Right atrium auricular region (tissue), 2 donors: ENCODE measurements at places on chromosomes 4 and X.

GRCh38 chr4:169094656-169095231 lies 84.7 kb upstream of the CBR4 start:
- DNase-seq = no peak

- DNase-seq = no peak
Measured at GRCh38 chr4:38503689-38504395, 160.2 kb upstream of the KLF3 start.

GRCh38 chr4:579543-580175 lies 3.6 kb upstream of the TMEM271 start:
- DNase-seq = no peak

- no peak for DNase-seq
Measured at GRCh38 chr4:186249785-186250754, 15.9 kb upstream of the F11 start.

GRCh38 chrX:129790146-129790545 lies 10.4 kb downstream of the SASH3 start:
- no peak for DNase-seq

GRCh38 chr4:123288309-123289025 lies 108.1 kb upstream of the SPRY1 start:
- DNase-seq = no peak

- DNase-seq = no peak
Measured at GRCh38 chrX:116239944-116240840, 69.6 kb downstream of the AGTR2 start.

DNA sequence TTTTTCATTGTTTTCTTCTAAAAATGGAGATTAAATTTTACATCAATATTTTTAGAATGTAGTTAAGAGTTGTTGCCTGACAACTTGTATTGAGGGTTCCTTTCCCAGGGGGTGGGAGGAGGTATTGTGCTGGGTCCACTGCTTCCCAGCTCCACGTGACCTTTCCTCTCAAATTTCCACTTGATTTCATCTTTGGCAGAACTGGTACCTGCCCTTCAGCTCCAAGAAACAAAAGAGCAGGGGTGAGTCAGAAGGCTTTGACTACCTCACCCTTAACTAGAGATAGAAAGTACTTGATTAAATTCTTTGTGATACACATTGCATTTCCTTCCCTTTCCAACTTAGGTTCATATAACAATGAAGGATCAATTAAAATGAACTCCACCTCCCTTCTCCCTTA lies 19.7 kb downstream of the TRIM2 start:
- DNase-seq = no peak

- DNase-seq = no peak
Measured at GRCh38 chr4:121738780-121739535, 26.0 kb downstream of the SMIM43 start.

DNA sequence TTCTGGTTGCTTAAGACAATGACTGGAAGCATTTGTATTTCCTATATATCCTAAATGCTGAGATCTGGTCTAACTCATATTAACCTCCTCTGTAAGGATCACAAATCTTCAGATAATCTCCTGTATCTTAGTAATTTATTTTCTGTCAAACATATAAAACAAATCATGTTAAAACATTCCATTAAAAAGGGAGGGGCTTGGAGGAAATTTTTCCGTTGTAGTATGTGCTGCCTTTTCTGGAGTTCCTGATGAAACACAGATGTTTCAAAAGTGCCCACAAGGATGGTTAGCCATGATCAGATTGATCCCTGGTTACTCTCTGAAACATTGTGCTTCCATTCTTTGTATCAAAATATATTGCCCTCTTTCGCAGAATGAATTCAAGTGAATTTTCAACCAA lies 182.1 kb downstream of the TENM3 start:
- DNase-seq = no peak

GRCh38 chrX:19225909-19226308 lies 103.6 kb upstream of the ADGRG2 start:
- no peak for DNase-seq

DNA sequence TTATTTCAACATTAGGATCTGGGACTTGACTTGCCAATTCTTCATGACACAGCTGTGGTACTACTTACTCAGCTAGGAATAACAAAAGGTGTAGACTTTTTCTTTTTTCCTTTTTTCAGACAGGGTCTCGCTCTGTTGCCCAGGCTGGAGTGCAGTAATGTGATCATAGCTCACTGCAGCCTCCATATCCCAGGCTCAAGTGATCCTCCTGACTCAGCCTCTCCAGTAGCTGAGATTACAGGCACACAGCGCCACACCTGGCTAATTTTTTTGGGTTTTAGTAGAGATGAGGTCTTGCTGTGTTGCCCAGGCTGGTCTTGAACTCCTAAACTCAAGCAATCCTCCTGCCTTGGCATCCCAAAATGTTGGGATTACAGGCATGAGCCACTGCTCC lies 16.3 kb downstream of the NOA1 start:
- no peak for DNase-seq

- DNase-seq = no peak
Measured at GRCh38 chr4:150765216-150765615, 183.3 kb downstream of the MAB21L2 start.

- no peak for DNase-seq
Measured at GRCh38 chrX:23332888-23333821, 1.5 kb upstream of the PTCHD1 start.

DNA sequence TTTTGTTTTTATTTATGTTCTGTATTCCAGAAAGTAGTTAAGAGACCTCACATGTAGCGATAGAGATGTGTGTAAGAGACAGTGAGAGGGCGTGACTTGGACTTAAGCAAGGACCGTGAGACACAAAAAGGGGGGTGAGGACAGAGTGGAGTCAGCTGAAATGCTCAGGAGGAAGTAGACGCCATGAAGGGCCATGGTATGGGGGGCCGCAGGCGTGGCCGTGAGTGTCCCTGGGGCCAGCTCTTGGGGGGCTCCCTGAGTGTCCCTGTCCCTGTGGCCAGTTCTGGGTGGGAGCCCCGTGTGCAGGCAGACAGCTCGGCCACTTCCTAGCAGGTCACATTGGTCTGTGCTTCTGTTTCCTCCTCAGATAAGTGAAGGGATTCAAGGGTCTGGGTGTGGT lies 23.0 kb upstream of the MSANTD1 start:
- no peak for DNase-seq

GRCh38 chr4:85509882-85510631 lies 35.1 kb downstream of the ARHGAP24 start:
- no peak for DNase-seq

DNA sequence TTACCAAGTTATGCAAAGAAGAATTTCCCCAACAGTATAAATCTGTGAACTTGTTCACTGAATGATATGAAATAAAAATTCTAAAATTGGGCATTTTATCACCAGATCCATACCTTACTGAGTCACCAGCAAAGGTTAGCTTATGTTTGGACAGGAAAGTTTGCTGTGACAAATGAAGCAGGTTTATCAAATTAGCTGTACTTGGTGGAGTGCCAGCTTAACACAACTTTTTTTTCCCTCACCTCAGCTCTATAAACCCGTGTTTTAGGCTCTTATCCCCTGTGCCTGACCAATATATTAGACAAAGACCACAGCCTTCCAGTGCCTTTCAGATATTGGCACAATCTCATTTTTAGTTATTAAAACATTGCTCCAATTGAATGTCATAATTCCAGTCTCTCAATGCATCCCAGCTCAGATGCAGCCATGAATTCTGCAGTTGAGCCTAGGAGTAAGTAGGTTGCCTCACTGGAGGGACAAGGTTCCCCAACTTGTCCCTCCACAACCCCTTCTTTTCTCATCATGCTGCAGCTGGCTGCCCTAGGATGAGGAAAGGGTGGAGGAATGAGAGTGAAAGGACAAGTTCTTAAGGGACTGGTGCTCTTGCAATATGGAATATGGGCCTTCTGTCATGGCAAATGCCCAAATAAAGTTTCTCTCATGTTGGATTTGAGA lies 27.0 kb upstream of the PDGFC start:
- no peak for DNase-seq

- no peak for DNase-seq
Measured at GRCh38 chr4:11483046-11483445, 54.4 kb upstream of the HS3ST1 start.

GRCh38 chr4:17681281-17682221 lies 67.1 kb downstream of the MED28 start:
- no peak for DNase-seq

DNA sequence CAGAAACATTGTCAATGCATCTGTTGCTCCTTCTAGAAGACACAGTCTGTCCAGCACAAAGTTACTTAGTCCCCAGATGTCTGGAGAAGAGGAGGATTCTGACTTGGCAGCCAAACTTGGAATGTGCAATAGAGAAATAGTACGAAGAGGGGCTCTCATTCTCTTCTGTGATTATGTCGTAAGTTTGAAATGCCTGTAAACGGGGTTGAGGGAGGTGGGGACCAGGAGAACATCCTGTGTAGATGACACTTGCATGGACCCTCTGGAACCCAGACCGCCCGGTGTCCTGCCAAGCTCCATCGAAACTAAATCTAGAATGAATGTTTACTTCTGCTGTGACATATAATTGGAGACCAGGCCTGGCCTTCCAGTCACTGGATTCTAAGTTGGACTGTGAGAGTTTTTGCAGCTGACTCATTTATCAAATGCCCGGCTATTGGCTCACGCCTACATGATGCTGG lies 45.0 kb upstream of the MSANTD1 start:
- DNase-seq = no peak

DNA sequence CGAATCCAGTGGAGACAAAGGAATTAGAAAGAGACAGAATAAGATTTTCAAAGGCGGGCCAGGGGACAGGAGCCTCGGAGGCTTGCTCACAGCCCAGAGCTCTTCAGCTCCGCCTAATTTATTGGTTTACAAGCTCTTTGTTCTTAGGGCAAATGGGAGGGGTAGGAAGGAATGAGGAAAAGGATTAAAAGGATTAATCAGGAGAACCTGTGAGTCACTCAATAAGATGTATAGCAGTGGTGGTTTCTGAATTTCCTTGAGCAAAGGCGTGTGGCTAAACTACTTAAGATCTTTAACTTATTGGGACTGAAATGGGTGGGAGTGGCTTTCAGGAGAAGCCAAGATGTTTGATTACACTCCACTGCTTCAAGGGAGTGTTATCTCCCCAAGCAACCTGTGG lies 456.0 kb upstream of the SPANXN1 start:
- DNase-seq = no peak

- no peak for DNase-seq
Measured at GRCh38 chr4:117068120-117068519, 17.3 kb downstream of the TRAM1L1 start.

GRCh38 chr4:126906466-126906865 lies 726.3 kb upstream of the INTU start:
- DNase-seq = no peak

GRCh38 chr4:126221282-126221681 lies 906.5 kb downstream of the FAT4 start:
- DNase-seq = no peak

GRCh38 chr4:8258552-8259212 lies 10.9 kb upstream of the HTRA3 start:
- no peak for DNase-seq

GRCh38 chrX:72714478-72714916 lies 391 bp upstream of the PHKA1 start:
- peak; percentile 68 for DNase-seq

DNA sequence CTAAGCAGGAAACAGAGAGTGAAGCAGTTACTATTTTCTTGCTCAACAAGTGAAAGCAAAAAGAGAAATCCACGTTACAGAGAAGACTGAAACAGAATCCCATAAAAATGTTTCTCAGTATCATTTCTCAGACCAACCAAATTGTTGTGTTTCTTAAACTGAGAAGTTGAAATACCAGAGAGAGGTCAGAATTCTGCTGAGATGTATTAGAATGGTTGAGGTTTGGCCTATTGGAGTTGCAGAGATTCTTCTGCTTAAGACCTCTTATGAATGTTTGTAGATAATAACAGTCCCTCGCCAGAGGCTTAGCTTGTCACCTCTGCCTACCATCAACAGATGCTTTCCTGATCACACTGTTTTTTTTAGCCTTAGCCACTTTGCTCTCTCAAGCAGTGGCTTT lies 481.4 kb downstream of the TRIML1 start:
- no peak for DNase-seq

GRCh38 chrX:69062493-69062892 lies 102.8 kb downstream of the PJA1 start:
- no peak for DNase-seq

- no peak for DNase-seq
Measured at GRCh38 chrX:11540532-11541377, 125.0 kb downstream of the ARHGAP6 start.

- no peak for DNase-seq
Measured at GRCh38 chr4:98706200-98706813, 47.9 kb upstream of the TSPAN5 start.

GRCh38 chr4:44421330-44422065 lies 27.1 kb downstream of the KCTD8 start:
- DNase-seq = no peak

DNA sequence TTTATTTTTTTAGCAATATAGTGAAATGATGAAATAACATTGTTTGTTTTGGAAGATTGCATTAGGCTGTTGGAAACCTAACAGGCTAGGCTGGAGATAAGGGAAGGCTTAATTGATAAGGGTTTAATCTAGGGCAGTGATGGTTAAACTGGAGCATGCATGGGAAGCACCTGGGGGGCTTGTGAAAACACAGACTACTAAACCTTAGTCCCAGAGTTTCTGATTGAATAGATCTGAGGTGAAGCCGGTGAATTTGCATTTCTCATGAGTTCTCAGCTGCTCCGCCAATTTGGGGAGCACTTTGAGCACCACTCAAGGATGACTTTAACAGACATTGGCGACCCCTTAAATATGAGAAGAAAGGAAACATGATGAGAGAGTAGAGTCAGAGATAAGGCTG lies 11.5 kb downstream of the STK26 start:
- DNase-seq = no peak

- DNase-seq = no peak
Measured at GRCh38 chr4:21649391-21650090, 299.0 kb downstream of the KCNIP4 start.

DNA sequence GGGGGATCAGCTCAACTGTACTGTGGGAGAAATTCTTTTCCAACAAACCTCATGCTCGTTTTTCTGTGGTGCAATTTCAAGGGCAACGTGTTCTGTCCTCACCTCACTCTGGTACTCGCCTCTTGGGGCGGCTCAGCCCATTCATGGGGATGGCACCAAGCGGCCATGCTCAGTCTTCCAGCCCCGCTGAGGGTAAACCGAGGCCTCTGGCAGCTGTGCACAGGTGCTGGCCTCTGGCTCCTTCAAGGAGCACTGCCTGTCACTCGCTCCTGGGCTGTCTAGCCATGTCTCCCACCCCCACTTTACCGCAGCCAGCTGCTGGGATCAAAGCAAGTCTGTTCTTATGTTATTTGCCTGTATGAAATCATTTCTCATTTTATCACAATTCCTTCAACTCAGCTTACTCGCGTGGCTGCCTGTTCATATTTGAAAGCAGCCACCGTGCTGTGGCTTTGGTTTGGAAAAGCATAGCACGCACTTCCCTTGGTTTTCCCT lies 70.2 kb downstream of the MTMR1 start:
- peak; percentile 52 for DNase-seq

- no peak for DNase-seq
Measured at GRCh38 chr4:146343776-146344175, 129.4 kb downstream of the REELD1 start.

GRCh38 chrX:111687305-111687704 lies 6.3 kb downstream of the ALG13 start:
- no peak for DNase-seq
